Fibroblast of skin of right biceps (primary cell): ENCODE measurements at places on chromosomes 5 and 9.

DNA sequence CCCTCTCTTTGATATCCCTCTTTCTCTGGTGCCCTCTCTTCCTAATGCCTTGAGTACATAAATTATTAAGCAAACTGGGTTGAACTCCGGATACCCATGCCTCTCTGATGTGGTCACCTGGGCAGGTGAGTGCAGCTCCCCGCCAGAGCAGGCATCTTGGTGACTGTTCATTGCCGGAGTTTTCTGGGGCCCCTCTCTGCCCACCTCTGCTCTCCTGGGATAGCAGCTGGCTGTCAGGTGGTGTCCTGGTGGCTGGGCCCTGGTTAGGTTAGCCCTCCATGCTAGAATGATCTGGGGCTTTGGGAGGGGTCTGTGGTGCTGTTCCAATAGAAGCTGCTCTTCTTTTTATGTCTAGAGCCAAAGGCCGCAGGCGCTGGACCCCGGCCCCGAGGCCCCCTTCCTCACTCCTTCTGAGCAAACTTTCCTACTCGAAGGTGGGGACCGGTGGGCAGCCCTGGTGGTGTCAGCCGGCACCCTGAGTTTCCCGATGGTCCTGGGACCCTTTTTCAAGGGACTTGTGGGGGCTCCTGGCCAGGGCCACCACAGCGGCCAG is 4.9 kb upstream of the SCGB3A1 start:
- no peak for DNase-seq

DNA sequence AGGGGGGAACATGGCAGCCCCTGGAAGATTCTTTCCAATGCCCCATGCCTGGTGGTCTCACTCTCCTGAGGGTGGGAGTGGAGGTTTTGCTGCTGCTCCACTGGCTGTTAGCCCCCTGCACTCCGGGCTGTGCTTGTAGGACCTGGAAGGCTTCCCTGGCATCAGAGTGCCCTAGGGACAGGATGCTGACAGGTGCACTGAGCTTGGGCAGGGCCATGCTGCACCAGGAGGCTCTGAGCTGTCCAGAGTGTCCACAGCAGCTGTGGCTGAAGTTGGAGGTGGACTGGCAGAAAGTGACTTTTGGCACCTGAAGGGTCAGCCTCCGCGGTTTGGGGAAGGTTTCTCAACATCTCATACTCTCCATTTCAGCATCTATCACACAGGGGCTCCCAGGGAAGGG is 249.1 kb downstream of the GADD45G start:
- no peak for DNase-seq

DNA sequence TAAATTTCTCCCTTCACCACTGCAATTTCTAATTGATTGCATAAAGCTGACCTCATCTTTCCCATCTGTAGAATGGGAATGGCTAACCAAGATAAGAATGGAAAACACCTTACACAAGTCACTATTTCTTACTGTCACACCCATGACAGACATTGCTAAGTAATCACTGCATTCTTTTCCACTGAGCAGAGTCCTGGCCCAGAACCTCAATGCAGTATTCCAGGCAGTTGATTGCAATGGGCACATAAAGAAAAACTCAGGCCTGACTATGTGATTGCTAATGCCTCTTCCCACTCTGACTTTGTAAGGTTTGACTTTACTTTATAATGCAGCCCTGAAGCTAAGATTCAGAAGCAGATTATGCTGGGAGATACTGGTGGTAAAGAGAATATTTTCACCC is 29.3 kb downstream of the TRIM32 start:
- peak; percentile 36 for DNase-seq

- no peak for DNase-seq
These were observed 50.3 kb upstream of the TMC1 start for GRCh38 chr9:72471096-72471495.

GRCh38 chr9:90953200-90953599 is 151.6 kb downstream of the SYK start:
- DNase-seq, result no peak

GRCh38 chr5:52864371-52864770 is 76.7 kb downstream of the ITGA1 start:
- DNase-seq, result peak; percentile 91

GRCh38 chr9:115158661-115159481 is 40.9 kb upstream of the TNC start:
- DNase-seq, result peak; percentile 88

- DNase-seq, result peak; percentile 76
These were observed 198.3 kb downstream of the PLK2 start for GRCh38 chr5:58261605-58262004.

DNA sequence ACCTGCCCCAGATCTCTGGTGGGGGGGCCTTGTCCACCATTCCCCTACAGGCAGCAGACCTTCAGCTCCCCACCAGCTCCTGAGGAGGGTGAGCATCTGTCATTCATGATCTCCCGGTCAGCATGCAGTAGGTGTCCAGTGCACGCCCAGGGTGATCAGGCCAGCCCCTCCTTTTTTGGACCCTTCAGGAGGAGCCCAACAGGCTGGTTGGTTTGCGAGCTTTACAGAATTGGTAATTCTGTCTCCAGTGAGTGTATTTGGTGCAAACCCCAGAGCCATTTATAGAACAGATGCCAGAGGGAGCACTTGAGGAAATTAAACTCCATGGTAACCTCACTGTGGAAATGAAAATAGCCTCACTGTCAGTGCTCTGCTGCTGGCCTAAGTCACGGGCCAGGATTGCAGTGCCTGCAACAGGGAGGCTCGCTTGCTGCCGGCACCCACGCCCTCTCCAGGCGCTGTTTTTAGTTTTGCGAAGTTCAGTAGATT is 23.4 kb downstream of the WNK2 start:
- peak; percentile 40 for DNase-seq

GRCh38 chr5:6736524-6737042 is 23.4 kb downstream of the TENT4A start:
- no peak for DNase-seq

- peak; percentile 43 for DNase-seq
These were observed 58.0 kb upstream of the IL6ST start for GRCh38 chr5:56052735-56053134.

- DNase-seq, result no peak
These were observed 46.5 kb downstream of the GOLM1 start for GRCh38 chr9:86052556-86053468.

- DNase-seq, result no peak
These were observed 385.3 kb downstream of the PSAT1 start for GRCh38 chr9:78682216-78682615.

- peak; percentile 21 for DNase-seq
These were observed 72.8 kb downstream of the PRRT1B start for GRCh38 chr9:131618071-131618479.

- peak; percentile 65 for DNase-seq
These were observed 31.1 kb upstream of the GRXCR2 start for GRCh38 chr5:145903867-145904266.

DNA sequence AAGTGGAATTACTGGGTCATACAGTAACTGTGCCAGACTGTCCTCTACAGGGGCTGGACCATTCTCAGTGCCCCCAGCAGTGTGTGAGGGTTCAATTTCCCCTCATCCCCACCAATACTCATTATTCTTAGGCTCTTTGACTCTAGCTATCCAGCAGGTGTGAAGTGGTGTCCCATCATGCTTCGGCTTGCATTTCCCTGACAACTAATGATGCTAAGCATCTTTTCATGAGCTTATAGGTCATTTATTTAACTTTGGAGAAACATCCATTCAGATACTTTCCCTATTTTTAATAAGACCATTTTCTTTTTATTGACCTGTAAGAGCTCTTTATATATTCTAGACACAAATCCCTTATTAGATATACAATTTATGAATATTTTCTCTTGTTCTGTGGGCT is 63.6 kb downstream of the ADAMTS2 start:
- no peak for DNase-seq

DNA sequence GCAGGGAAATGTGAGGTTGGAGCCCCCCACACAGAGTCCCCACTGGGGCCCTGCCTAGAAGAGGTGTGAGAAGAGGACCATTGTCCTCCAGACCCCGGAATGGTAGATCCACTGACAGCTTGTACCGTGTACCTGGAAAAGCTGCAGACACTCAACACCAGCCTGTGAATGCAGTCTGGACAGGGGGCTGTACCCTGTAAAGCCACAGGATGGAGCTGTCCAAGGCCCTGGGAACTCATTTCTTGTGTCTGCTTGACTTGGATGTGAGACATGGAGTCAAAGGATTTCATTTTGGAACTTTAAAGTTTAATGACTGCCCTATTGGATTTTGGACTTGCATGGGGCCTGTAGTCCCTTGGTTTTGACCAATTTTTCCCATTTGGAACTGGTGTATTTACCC is 535.0 kb upstream of the MEF2C start:
- DNase-seq, result no peak

DNA sequence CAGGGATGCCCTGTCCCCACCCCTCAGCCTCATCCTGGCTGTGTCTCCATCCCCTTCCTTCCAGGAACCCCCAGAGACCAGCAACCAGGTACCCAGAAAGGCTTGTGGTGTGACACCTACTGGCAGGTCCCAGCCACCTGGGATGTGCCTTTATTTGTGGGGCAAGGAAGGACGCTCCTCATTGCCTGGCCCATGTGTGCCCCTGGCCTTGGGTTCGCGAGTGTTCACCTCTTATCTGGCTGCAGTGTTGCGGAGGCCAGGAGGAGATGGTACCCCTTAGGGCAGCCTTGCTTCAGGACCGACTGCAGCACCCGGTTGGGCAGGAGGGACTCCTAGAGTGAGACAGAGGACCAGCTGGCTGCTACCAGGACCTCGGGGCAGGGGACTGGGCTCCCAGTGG is 8.8 kb downstream of the C9orf50 start:
- DNase-seq, result no peak
